ENCODE measurements at places on chromosomes 7 and 10.

DNA sequence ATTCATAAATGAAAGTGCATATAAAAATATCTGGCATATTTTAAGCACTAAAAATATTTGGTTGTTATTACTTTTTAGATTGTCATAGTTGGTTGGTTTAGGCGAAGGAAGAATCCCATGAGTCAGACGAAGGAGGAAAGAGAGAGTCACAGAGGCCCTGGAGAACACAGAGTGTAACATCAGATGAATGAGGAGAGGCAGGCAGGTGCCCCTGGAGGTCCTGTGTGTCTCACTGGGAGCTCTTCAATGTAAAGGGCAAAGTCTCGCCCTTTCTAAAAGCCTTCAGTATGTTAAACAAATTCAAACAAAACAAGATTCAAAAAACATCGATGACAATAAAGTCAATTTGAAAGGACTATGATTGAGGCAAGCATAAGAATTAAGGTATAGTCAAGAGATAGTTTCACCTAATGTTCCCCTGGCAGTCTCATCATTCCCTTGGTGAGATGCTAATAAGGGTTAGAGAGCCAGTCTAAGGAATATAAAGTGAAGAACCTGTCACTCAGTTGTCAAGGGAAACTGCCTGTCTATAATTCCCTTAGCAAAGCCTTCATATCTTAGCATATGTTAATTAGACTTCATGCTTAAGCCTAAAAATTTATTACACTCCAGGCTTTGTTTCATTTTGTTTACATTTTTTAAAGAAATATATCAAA lies 194.3 kb downstream of the TPK1 start:
- no peak for DNase-seq

- peak; percentile 76 for DNase-seq
Measured at GRCh38 chr7:157784979-157785441, 448.2 kb downstream of the DNAJB6 start.

DNA sequence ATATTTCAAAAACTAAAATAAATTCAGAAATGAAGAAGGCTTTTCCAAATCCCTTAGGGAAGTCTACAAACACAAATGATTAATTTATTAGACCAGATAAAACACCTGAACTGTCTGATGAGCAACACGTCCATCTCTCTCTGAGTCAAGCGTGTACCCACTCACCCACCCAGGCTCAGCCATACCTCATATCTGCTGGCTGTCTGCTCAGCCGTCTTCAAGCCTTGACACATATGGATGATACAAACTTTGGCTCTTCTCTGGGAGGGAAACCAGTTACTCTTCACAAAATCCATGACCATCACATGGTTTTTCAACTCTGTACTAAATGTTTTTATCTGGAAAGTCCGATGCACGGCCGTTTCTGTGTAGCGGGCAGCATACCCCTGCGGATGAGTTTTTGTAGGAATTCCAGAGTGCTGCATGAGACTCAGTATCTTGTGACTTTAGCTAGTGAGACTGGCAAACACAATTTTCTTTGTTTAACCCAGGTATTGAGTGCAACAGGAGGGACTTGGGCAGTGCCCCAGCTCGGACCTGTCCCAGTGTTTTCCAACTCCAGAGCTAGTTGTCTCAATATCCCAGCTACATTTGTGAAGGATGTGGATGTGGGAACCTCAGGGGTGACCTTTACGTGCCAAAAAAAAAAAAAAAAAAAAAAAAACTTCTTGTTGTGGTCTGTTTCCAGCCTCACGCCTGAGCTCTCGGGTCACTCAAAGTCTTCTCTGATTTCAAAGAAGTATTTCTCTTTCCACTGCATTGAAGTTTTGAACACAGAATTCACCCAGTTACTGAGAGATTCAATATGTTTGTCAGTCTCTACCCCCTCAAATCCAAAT lies at the start of gene C10orf90:
C10orf90 (minus strand) TSS at position 638 of the 839 bp plus-strand sequence; CDS start at position 425, 213 bp downstream.
- no peak for DNase-seq

DNA sequence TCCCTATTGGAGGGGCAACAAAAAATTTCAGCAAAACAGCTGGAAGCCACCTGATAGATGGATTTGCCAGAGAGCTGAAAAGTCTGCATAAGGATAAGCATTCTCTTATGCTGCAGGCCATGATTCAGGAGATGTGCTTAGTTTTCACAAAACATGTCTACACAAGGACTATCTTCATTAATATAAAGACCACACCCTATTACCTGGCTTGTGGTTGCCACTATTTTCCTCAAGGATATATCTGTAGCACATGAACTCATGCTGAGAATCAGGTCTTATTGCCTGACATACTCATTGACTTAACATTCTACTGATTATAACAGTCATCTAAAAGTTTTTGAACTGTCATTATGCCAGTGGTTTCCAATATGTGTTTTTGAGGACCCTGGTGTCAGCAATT lies 7.1 kb upstream of the COL17A1 start:
- DNase-seq: no peak

DNA sequence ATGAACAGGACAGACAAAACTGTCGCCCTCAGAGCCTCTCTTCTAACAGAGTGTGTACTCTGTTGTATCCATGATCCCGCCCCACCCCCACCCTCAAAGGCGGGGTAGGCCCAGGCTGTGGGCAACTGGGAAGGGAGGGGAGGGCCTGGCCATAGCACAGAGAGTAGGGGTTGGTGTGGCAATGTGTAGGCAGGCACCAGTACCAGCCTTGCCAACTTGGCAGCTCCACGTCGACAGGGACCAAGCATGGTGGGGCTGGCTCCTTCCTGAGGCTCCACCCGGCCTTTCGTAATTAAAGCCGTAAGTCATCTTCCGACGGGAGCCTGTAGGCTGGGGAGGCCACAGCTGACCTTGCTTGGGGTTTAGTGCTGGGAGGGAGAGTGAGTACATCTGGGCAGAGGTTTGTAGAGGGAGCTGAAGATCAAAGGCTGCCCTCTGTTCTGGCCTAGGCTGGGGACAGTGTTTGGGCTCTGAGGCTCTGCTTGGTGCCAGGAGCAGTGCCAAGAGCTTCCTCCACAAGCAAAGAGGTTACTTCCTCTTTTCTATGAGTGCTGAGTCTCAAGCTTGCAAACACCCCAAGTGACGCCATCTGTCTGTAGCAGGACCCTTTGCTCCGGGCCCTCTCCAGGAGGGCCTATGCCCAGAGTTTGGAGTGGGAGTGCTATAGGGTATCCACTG lies 121.6 kb downstream of the C10orf105 start:
- no peak for DNase-seq

- no peak for DNase-seq
Measured at GRCh38 chr10:35668865-35669650, 27.0 kb upstream of the FZD8 start.

- no peak for DNase-seq
Measured at GRCh38 chr10:59493017-59493416, 130.7 kb upstream of the FAM13C start.

DNA sequence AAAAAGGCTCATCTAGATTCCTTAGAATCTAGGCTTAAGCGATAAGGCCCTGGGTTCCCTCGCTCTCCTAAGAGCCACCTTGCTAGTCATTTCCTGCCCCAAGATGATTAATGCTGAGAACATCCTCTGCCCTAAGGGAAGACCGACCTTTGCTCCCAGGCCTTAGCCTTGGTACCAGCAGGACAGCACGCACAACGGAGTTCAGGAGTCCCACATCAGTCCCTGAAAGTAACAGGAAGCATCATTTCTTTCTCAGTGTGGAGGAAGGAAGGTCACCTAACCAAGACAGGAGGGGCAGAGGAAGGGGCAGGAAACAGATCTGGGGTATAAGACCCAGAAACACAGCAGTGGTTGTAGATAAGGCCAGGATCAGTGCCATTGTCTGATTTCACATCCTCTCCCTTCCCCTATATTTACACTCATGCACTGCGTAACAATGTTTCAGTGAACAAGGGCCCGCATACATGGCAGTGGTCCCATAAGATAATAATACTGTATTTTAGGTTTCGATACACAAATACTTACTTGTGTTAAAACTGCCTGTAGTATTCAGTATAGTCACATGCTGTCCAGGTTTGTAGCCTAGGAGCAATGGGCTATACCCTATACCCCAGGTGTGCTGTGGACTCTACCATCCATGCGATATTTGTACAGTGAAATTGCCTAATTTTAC lies 8.1 kb upstream of the FAM107B start:
- no peak for DNase-seq

DNA sequence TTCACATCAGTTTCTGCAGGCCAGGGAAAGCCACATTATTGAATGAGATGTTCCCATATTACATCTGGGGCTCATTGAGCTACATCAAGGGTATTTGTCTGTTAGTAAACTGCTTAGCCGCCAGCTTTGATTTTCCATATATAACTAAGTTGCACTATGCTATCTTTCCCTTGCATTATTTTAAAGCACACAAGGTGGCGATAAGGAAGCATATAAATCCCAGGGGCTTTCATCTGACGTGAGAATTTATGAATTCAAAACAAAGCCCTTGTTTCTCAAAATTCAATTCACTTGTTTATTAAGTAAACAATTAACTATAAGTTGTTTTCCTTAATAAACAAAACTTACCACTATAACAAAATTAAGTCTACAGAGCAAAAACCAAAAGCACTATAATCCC lies 334.1 kb upstream of the TPK1 start:
- no peak for DNase-seq

DNA sequence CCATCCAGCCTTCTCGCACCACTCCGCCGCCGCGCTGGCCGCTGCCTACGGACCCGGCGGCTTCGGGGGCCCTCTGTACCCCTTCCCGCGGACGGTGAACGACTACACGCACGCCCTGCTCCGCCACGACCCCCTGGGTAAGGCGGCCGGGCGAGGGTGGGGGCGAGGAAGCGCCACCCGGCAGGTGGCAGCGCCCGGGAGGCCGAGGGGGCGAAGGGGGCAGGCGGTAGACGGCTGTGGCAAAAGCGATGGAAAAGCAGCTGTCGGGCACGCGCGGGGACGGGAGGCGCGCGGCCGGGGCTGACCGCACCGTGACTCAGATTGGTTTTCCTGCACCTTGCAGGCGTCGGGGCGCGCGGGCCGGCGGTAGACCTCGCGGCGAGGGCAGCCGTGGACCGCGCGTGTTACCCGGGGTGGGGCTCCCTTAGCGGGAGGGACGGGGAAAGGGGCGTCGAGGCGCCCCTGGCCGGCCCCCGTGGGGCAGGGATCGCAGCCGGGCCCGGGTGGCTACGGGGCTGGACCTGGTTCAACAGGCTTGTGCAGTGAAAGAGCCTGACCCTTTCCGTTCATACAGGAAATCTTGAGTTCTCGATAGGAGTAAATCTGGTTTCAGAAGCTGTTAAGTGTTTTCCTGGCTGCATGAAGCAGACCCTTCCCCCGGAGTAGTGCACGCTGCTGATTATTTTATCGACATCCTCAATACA lies 608 bp downstream of the HHEX start:
- DNase-seq: peak; percentile 93

- no peak for DNase-seq
Measured at GRCh38 chr7:195010-195829, 2.8 kb downstream of the FAM20C start.

DNA sequence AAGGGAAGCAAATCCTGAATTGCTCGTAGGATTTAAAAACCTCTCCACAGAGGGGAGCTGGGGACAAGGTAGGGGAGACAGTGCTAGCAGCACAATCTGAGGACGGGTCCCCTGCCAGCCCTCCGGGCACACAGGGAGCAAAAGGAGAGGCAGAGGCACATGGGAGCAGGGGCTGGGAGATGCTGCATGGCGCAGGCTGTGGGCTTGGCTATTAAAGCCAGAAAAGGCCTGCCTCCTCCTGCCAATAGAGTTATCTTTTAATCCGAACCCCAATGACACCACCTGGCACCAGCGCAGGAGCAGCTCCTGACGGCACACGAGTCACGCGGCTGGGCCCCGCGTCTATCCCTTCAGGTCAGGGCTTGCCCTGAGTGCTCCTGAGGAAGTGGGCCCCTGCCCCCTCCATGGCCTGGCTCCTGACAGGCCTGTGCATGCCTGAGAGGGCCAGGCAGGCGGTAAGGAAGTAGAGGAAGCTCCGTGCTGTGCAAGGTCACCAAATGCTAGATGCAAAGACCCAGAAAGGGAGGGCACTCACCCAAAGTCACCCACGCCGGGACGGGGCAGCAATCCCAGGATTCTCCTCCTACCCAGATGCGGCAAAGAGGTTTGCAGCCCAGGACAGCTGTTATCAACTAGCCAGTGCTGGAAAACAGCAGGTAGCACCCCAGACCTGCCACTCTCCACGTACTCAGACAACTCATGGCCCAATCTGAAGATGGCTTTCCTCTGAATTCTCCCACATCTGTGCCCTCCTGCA lies 28.1 kb downstream of the DLG5 start:
- no peak for DNase-seq

All from mesenteric fat pad (tissue), 1 donor.